Nucleus accumbens (tissue), 56 donors: ENCODE measurements at places on chromosomes 1 and 21.

DNA sequence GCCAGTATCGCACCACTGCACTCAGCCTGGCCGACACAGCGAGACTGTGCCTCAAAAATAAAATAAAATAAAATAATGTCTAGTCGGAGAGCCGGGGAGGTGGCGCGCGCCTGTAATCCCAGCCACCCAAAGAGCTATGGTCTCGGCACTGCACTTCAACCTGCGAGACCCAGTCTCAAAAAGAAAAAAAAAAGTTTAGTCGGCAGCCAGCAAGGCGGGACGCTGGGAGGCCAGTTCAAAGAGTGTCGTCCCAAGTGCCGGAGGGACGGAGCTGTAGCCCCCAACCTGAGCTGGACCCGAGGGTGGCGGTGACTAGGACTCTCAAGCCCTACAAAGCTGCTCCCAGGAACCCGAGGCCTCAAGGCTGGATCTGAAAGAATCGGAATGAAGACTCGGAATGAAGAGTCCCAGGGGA is 632 bp upstream of the FALEC start:
- no peak for DNase-seq

GRCh38 chr1:171426645-171427044 is 58.7 kb upstream of the PRRC2C start:
- DNase-seq = no peak

DNA sequence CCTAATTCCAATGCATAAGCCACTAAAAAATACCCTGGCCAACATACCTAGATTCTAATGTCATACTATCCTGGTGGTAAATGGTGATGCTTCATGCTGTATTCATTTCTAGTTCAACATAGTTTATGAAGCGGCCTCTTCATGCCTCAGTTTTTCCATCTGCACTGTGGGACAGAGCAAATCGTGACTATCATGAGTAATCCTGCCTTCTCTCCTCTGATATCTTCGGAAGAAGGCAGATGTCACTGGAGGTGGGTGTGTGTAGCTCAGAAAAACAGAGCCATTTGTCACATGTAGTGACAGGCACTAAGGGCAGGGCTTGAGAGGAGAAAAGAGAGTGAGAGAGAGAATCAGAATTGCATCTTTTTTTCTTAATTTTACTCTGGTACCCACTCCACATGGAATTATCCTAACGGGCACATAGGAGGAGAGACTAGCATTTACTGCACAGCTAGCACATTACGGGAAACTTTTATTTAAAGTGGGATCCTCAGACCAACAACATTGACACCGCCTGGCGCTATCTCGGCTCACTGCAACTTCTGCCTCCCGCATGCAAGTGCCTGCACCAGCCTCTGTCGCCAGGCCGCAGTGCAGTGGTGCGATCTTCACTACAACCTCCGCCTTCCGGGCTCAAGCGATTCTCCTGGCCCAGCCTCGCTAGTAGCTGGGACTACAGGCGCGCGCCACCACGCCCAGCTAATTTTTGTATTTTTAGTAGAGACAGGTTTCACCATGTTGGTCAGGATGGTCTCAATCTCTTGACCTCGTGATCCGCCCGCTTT is 78.4 kb upstream of the KCNA3 start:
- no peak for DNase-seq

DNA sequence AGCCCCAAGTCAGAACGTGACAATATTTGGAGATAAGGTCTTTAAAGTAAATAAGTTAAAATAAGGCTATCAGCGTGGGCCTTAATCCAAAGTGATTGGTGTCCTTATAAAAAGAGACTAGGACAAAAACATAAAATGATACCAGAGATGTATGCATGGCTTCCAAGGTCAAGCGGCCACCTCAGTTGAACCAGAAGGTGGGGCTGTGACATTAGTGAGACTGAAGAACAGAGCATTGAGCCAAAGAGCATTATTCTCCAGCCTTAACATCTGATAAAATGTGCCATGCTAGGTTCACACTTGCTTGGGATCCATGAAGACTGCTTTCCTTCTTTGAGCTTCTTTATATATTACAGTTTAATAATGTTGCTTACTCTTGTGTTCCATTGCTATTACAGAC is 554.6 kb downstream of the PLA2G4A start:
- no peak for DNase-seq
